Stimulated activated CD8-positive, alpha-beta memory T cell treated with anti-CD3 and anti-CD28 coated beads, Interleukin-12 subunit alpha, Interleukin-12 subunit beta, amount 100 ng/mL, for 1 hour (primary cell): ENCODE measurements at places on chromosomes 3 and 15.

GRCh38 chr3:72582211-72582878 lies 265.9 kb downstream of the SHQ1 start:
- no peak for DNase-seq

GRCh38 chr15:47516558-47516957 lies 200.7 kb upstream of the SEMA6D start:
- no peak for DNase-seq

DNA sequence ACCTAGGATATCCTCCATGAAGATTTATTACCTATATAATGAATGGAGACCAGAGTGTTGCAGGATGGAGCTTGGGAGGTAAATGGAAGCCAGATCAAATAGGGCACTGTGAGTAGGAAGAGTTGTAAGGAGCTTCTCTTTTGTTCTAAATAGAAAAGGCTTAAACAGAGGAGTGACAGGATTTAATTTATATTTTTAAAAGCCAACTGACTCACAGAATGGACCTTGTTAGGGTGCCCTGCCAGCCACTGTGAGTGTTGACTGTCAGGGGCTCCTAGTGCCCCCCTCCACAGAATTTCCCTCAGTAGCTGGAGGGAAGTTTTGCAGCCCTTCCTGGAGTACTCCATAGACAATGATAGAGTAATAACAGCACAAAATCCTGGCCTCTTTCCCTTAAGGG lies 547.5 kb downstream of the MCTP2 start:
- DNase-seq = no peak

DNA sequence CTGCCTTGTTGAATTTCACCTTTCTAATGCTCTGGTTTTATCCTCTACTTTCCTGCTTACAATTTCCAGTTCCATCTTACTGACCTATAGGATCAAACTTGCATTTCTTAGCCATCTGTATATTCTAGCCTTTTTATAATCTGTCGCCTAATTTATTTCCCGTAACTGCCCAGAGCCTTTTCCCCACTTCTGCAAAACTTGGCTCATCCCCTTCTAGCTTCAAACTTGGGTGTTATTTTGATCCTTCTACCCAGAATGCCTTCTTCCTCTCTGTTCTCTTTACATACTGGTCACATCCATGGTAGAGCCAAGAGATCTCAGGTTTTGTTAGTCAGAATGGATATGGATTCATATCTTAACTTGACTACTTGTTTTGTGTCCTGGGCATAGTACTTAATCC lies 2.6 kb downstream of the SACM1L start:
- DNase-seq = no peak

DNA sequence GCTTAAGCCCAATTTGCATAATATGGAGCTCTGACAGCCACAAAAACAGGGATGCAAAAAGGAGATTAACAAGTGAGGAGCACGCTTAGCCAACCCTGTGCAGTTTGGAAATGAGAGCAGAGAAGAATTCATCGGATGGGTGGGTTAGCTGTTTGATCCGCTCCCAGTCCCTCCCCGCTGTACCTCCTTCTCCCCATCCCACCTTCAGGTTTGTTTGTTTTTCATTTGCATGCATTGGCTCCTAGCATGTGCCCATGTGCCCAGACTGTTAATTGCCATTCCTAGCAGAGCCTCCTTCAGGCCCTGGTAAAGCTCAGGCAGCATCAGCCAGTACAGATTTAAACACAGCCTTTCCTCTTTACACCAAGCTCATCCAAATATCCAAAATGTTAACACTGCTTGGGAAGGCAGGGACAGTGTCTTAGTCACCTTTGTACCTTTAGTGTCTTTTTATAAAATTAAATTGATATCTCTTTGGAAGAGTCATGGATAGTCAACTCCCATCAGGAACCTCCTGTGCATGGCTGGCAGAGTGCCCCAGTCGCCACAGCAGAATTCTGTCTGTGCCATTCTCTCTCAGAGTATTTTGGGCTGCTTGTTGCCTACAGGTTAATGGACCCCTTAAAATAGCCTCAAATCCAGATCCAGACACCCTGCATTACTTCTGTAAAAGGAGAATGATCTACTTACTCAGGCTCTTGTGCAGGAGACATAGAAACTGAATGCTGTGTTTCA lies 244.2 kb downstream of the LSAMP start:
- no peak for DNase-seq

GRCh38 chr3:149655826-149656574 lies 1.8 kb downstream of the WWTR1 start:
- DNase-seq = no peak

DNA sequence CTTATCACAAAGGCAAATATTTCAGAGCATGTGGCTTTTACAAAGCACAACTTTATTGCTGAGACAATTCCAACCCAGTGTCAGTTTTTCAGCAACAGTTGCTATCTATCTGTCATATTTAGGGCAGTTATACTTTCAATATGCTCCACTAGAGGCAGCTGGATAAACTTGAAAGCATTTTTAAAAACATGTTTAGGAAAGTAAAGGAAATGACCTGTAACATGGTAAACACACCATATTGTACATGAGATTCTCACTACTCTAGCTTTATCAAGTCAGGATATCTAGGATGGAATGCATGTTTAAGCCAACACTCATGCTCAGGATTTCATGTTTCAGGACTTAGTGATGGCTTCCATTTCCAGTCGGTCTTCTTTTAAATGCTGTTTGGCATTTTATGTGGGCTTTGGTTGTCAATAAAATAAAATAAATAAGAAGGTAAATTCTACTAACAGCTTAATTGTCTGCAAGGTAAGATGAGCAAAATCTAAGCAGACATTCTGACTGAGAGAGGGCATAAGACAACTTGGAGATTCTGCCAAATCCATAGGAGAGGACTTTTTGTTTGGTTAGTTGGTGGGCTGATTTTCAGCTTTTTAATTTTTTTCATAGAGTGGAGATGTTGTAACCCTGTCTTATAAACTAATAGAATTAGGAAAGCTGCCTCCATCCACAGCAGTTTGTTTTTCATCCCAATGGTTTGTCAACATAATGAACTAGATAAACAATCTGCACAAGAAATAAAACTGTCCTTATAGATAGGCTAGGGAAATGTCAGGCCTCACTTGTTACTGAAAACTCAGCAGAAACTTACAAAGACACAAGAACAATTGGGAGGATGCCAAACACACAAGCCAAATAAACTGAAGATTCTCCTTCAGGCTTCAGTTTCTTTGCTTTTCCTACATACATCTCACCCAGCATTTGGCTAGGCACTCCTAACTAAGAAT lies 63.4 kb upstream of the CPB1 start:
- DNase-seq = no peak

DNA sequence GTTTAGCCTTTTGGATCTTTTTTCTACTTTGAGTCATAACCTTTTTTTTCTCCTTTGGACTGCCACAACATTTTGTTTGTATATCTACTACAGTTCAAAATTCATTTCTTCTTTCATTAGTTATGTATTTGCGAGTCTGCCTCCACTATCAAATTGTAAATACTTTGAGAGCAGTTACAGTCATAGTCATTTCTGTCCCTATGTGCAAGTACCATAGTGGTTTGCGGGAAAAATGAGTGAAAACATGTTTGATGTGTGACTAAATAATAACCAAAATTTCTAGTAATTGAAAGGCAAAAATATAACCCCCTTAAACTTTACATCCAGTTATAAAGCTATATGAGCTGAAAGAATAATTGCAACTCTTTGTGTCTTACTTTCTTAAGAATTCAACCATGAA lies 45.8 kb upstream of the CCDC50 start:
- no peak for DNase-seq

GRCh38 chr3:98361289-98361688 lies 7.6 kb downstream of the OR5K4 start:
- DNase-seq = no peak

DNA sequence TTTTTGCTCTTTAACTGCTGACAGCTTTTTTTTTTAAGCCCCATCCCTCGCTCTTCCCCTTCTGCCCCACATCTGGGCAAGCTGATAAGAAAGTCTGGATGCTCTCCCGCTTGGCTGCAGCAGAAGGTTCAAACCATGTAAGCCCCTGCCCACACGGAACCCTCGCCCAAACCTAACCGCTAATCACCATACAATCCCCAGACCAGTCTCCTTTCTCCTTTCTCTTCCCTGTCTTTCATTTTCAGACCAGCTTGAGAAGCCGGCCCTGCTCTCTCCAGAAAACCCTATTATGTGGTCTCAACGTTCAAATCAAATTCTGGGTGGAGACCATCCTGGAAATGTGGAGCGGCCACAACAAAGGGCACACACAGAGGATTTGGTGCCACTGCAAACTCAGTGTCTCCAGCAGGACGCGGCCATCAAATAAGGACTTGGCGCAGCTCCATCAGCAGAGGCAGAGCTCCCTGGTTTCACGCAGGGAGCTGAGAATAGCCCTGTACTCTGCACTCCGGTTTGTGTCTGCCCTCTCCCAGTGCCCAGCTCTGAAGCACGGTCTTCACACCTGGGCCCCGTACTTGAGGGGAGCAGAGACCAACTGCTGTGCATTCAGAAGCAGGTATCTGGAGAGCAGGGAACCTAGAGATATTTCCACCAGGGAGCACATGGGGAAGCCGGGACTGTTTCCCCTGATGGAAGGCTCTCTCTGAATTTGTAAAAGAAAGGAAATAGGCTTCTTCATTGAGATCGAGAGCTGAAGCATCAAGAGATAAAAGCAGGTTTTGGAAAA lies 92.6 kb downstream of the XXYLT1 start:
- no peak for DNase-seq

- no peak for DNase-seq
Observed at GRCh38 chr15:85171736-85172135, 190.1 kb downstream of the PDE8A start.

GRCh38 chr3:78003090-78003489 lies 963.2 kb downstream of the ROBO2 start:
- DNase-seq = no peak

DNA sequence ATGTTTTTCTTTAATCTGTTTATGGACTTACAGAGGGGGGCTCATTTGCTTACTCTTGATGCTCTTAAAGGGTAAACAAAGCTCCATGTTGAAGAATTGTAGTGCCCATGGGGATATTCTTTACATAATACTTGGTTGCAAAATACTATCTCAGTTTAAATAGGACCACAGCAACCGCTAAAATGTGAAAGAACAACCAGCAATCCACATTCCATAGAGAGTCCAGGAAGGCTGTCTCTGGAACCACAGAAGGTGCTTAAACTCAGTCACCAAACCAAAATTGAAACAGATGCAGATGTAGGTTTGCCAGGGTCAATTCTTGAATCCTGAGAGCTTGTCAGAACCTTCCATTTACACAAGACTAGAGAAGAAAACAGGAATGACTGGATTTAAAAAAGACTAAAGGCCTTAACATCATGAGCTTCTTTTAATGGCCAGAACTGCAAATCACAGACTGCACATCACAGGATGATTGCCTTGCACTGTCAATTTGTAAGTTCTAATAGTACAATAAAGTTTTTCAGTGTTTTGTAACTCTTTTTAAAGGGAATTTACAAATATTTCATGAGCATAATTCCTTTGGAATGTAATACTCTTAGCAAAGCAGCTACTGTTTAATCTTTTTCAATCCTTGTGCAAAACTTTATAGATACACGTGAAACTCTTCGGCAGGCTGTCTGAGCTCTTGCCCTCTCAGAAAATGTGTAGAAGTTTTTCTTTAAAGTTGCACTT lies 661.6 kb downstream of the SI start:
- no peak for DNase-seq

GRCh38 chr3:42762046-42762724 lies 10.9 kb downstream of the CCDC13 start:
- DNase-seq = no peak

- DNase-seq = no peak
Observed at GRCh38 chr15:71733122-71733521, 77.2 kb upstream of the NR2E3 start.

DNA sequence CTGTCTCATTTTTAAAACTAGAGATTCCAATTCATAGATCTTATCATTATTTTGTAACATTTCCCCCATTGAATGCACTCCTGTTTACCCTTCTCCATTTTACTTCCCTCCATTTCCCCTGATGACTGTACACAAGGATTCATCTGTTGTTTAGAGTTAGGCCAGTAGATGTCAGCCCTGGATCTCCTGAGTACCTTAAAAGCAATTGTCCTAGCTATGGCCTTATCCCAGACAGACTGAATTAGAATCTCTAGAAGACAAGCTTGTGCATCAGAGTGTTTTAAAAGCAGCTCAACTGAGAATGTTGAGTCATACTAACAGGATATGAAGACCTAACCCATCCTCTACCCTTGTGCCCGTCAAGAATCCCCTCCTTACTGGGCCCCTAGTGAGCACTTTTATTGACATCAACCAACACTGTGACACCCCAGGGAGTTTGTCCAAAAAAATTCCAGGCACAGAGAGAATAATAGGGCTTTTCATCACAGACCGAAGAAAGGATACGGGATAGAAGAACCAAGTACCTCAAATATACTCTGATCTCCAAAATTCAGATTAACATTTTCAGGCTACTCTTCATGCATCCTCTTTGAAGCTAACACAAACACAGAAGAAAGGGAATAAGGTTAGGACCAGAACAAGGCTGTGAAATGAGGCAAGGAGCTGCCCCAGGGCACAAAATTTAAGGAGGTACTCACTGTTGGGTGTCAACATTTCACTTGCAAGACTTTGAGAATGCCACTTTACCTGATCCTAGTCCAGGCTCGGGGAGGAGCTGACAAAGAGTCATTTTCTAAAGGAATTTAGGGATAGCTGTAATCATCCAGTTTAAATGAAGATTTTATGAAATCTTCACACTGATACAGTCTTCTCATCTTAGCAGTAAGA lies 17.1 kb downstream of the ZBED2 start:
- no peak for DNase-seq

DNA sequence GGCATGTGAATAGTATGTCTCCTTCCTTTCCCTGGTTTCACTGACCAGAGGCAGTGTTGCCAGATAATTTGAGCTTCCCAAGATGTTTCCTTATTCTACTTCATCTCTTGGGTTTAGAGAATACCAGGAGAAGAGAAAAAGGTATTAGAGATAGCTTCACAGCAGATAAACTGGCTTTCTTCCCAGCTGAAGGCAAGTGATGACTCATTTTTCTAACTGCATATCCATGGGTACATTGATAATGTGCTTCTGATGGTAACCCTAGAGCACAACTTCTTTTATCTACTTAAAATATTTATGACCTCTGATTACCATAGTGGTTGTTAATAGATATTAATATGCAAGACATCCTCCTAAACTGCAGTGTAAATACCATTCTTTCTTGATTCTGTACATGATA lies 34.6 kb upstream of the CMTM8 start:
- no peak for DNase-seq
